ENCODE measurements at places on chromosomes 2 and 18. TPM values are rescaled to one million over a fixed set of nuclear protein-coding genes. Genes with fewer than 3 reads are reported as not detected.
A peak's percentile ranks its signal among the peaks of the same experiment; 100 is the strongest.

GRCh38 chr2:232085826-232086425 lies 124.4 kb downstream of the DIS3L2 start:
- H3K4me1 ChIP-seq = no peaks in the 10 kb centered on the region
- H3K36me3 ChIP-seq = no peaks in the 10 kb centered on the region
- no peak overlapping the region for H3K27ac ChIP-seq
- no peaks in the 10 kb centered on the region for H3K27me3 ChIP-seq

GRCh38 chr2:106034325-106034724 lies 159.8 kb downstream of the UXS1 start:
- H3K27ac ChIP-seq = no peak overlapping the region
- no peak overlapping the region for H3K4me3 ChIP-seq
- no peak for DNase-seq
- no peaks in the 10 kb centered on the region for H3K36me3 ChIP-seq

- no peak overlapping the region for H3K27ac ChIP-seq
- no peaks in the 10 kb centered on the region for H3K4me1 ChIP-seq
- peaks cover 18% of the 10 kb centered on the region for H3K36me3 ChIP-seq
- DNase-seq = no peak
- no peaks in the 10 kb centered on the region for H3K27me3 ChIP-seq
Measured at GRCh38 chr18:47863041-47863440, 67.4 kb downstream of the SMAD2 start.

DNA sequence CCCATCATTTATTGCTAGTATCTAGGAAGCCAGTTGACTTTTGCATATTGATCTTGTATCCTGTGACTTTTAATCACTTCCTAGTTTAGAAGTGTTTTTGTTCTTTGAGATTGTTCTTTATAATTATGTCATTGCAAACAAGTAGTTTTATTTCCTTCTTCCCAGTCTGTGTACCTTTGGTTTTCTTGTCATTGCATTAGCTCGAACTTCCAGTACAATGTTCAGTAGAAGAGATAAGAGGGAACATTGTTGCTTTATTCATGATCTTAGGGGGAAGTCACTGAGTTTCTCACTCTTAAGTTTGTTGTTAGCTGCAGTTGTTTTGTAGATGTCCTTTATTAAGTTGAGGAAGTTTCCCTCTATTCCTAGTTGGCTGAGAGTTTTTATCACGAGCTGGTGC lies 61.0 kb downstream of the TRAPPC12 start:
- H3K4me1 ChIP-seq = no peaks in the 10 kb centered on the region
- H3K27me3 ChIP-seq = no peaks in the 10 kb centered on the region
- H3K36me3 ChIP-seq = peaks cover 7% of the 10 kb centered on the region

DNA sequence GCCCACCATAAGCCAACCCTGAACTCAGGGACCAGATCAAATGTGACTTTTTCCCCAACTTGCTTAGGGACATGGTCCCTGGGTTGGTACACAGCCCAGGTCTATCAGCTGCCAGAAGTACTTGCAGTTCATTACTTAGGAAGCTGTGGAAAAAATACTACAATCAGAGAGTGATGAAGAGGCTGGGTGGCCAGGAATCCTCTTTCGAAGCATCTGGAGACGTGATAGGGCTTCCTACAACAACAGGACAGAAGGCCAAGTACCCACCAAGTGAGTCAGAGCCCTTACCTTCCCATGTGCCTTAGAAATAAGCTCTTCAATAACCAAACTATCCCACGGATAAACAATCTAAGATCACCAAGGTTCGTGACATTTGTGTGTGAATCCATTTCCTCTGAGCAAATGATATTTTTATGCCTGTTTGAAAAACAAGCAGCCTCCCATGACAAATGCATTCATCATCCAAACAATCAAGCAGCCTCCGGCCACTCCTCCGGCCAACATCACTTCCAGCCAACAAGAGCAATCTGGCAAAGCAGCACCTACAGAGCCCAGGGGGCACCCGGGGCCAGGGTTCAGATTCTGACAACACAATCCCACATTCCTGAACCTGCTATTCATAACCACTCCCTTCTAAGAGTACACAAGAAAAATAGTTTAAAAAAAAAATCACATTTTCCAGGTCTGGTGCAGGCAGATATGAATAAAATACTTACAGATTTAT lies 26.4 kb downstream of the TBC1D8 start:
- H3K36me3 ChIP-seq = no peaks in the 10 kb centered on the region
- no peak for DNase-seq
- H3K27me3 ChIP-seq = no peaks in the 10 kb centered on the region
- peak overlapping the region; percentile 84 for H3K27ac ChIP-seq
- peaks cover 47% of the 10 kb centered on the region for H3K4me1 ChIP-seq
- H3K4me3 ChIP-seq = no peak overlapping the region

DNA sequence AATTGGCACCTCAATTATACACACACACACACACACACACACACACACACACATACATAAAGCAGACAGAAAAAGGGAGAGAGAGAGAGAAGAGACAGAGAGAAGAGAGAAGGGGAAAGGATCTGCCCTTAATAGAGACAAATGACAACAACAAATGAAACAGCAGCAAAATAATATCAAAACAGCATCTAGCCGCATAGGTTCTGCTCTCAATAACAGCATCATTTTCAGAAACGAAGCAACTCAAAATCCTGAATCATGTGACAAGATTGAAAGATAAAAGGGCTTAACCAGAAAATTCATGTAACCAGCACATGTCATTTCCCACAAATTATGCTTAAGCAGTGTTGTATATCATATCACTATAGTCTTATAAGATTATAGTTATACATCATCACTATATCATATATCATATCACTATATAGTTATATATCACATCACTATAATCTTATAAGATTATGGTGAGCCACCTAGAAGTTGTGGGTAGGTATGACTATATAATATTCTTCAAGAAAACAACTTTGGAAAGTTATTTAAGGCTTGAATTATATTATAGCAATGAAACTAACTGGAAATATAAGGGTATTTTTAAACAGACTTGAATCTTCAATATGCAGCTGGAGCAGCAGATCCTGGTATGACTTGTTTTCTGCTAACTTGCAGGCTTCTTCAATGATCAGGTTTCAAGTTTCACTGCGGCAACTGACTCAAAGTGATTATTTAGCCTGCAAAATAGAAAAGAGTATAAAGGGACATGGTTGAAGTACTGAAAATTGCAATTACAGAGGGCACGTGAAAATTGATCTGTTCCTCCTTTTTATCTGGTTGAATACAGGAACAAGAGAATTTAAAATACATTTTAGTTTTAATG lies 16.1 kb upstream of the VPS54 start:
- H3K4me3 ChIP-seq = no peak overlapping the region
- no peaks in the 10 kb centered on the region for H3K36me3 ChIP-seq
- no peaks in the 10 kb centered on the region for H3K4me1 ChIP-seq
- no peak overlapping the region for H3K27ac ChIP-seq
- DNase-seq = no peak

DNA sequence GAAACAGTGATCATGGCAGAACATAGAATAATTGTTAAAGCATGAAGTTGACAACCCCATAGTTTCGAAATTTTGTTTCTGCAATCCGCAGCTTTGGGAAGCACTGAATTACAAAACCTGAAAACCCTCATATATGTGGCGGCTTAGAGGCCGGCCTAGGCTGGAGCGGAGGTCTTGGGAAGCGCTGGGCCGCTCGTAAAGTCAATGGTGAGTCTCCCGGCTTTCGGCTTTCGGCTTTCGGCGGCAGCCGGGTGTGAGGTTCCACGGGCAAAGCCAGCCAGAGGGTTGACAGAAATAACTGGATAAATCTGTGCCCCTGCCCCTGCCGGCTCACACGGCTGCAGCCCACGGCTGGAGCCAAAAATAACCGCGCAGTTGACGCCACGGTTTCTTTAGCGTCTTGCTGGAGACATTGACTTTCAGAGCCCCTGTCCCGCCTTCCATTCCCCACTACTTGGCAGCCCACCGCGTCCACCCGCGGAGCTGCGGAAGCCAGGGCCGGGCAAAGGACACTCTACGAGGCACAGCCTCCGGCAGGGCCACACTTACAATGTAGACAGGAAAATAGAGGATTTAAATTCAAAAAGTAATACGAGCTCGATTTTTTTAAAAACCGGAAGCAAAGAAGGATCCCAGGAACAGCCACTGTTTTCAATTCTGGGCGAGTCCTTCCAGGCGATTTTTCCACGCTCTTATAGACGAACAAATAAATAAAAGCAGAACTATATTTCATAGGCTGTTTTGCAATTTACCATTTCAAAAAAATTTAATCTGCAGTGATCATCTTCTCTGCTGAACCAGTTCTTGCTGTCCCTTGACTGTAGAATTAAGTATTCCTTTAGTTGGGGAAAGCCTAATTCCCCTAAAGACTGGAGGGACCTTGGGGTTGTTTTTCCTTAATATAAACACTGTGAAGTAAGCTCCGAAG lies 28.3 kb upstream of the ATP6V1B1 start:
- H3K4me3 ChIP-seq = peak overlapping the region; percentile 18
- H3K27ac ChIP-seq = no peak overlapping the region
- H3K27me3 ChIP-seq = peaks cover 4% of the 10 kb centered on the region
- DNase-seq = no peak

DNA sequence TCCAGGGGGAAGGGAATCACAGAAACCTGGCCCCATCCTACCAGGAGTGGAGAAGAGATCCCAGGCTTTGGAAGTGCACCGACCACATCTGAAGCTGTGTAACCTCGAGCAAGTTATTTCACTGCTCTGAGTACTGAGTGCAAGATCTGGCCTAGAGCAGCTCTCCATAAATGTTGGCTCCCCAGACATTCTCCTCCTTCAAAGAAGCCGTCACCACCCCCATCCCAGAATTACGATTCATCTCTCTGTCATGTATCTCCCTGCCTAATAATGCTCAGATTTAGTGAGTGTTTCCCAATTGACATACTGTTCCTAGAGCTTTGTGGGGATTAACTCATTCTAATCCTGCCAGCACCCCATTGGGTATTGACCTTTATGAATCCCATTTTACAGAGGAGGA lies 51.7 kb downstream of the TNS1 start:
- no peak overlapping the region for H3K27ac ChIP-seq
- no peak for DNase-seq
- no peaks in the 10 kb centered on the region for H3K36me3 ChIP-seq
- H3K4me3 ChIP-seq = no peak overlapping the region
- peaks cover 12% of the 10 kb centered on the region for H3K4me1 ChIP-seq

GRCh38 chr2:176114930-176115625 lies 1.5 kb upstream of the HOXD10 start:
- H3K4me3 ChIP-seq = no peak overlapping the region
- no peak for DNase-seq
- H3K27me3 ChIP-seq = peaks cover 48% of the 10 kb centered on the region

DNA sequence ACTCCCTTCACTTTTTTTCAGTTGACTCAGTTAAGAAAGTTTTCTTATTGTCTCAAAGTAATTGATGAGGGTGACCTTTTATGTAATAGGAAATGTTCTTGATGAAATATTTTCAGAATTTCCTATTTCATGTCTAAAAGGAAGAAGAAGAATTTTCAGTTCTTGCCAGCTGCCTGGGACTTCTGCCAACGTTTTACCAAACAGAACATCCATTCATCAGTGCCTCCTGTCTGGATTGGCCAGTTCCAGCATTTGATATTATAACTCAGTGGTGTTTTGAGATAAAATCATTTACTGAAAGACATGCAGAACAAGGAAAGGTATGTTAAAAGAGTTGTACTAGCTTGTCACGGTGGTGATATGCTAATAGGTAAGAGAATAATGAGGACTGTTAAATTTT lies 104.7 kb upstream of the MYO3B start:
- H3K36me3 ChIP-seq = peaks cover 17% of the 10 kb centered on the region
- H3K27ac ChIP-seq = no peak overlapping the region
- DNase-seq = no peak
- no peak overlapping the region for H3K4me3 ChIP-seq
- no peaks in the 10 kb centered on the region for H3K4me1 ChIP-seq

GRCh38 chr2:46344706-46345105 lies 47.5 kb downstream of the EPAS1 start:
- DNase-seq = no peak
- H3K27me3 ChIP-seq = no peaks in the 10 kb centered on the region
- H3K4me3 ChIP-seq = no peak overlapping the region
- H3K36me3 ChIP-seq = peaks cover 3% of the 10 kb centered on the region
- peak overlapping the region; percentile 3 for H3K27ac ChIP-seq

- no peak overlapping the region for H3K4me3 ChIP-seq
- H3K27ac ChIP-seq = no peak overlapping the region
- DNase-seq = no peak
- no peaks in the 10 kb centered on the region for H3K4me1 ChIP-seq
- no peaks in the 10 kb centered on the region for H3K27me3 ChIP-seq
- no peaks in the 10 kb centered on the region for H3K36me3 ChIP-seq
Measured at GRCh38 chr2:3637311-3637675, 20.7 kb upstream of the ALLC start.

- no peaks in the 10 kb centered on the region for H3K36me3 ChIP-seq
- H3K4me3 ChIP-seq = no peak overlapping the region
- no peak overlapping the region for H3K27ac ChIP-seq
- no peaks in the 10 kb centered on the region for H3K4me1 ChIP-seq
- H3K27me3 ChIP-seq = no peaks in the 10 kb centered on the region
- no peak for DNase-seq
Measured at GRCh38 chr2:611519-611918, 65.7 kb downstream of the TMEM18 start.

- no peak for DNase-seq
- no peak overlapping the region for H3K27ac ChIP-seq
- no peaks in the 10 kb centered on the region for H3K36me3 ChIP-seq
- peaks cover 9% of the 10 kb centered on the region for H3K4me1 ChIP-seq
- peaks cover 4% of the 10 kb centered on the region for H3K27me3 ChIP-seq
Measured at GRCh38 chr2:192190474-192190873, 4.3 kb downstream of the TMEFF2 start.

GRCh38 chr2:67806816-67807215 lies 256.0 kb downstream of the C1D start:
- H3K27me3 ChIP-seq = no peaks in the 10 kb centered on the region
- no peaks in the 10 kb centered on the region for H3K4me1 ChIP-seq
- H3K27ac ChIP-seq = no peak overlapping the region

DNA sequence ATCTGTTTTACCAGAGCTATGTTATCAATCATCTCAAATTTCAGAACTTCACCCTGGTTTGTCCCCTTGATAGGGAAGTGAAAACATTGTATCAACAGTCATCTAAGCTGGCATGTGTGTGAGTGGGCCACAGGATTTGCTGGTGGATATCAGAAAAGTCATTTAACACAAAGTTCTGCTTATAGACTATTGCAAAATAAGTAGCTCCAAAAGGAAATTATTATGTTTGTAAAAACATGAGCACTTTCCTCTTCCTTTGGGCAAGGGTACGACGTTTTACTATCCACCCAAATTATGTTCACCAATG lies 20.7 kb upstream of the COPS8 start:
- H3K4me1 ChIP-seq = peaks cover 5% of the 10 kb centered on the region
- DNase-seq = no peak
- no peak overlapping the region for H3K4me3 ChIP-seq
- no peaks in the 10 kb centered on the region for H3K36me3 ChIP-seq

GRCh38 chr2:98698896-98699295 lies 32.0 kb downstream of the MGAT4A start:
- H3K27ac ChIP-seq = no peak overlapping the region
- peaks cover 25% of the 10 kb centered on the region for H3K4me1 ChIP-seq

The RGPD4 gene
- total RNA-seq = not detected

The NT5C1B gene
- total RNA-seq = not detected

The KCNG2 gene
- 0.08 TPM for total RNA-seq

The ALK gene
- not detected for total RNA-seq

The DSC3 gene
- under 0.01 TPM for total RNA-seq

The CD8B2 gene
- 0.05 TPM for total RNA-seq

The KCNIP3 gene
- 0.59 TPM for total RNA-seq

The DES gene
- 0.23 TPM for total RNA-seq

The KCNE4 gene
- total RNA-seq = 0.33 TPM

The MAP2 gene
- 0.70 TPM for total RNA-seq

The CROCC2 gene
- total RNA-seq = under 0.01 TPM

The REG1B gene
- not detected for total RNA-seq

The PLCD4 gene
- total RNA-seq = 0.17 TPM

Data from liver (tissue), 10 donors.